ELF-1 (cell line): ENCODE measurements at places on chromosomes 12 and 14.

DNA sequence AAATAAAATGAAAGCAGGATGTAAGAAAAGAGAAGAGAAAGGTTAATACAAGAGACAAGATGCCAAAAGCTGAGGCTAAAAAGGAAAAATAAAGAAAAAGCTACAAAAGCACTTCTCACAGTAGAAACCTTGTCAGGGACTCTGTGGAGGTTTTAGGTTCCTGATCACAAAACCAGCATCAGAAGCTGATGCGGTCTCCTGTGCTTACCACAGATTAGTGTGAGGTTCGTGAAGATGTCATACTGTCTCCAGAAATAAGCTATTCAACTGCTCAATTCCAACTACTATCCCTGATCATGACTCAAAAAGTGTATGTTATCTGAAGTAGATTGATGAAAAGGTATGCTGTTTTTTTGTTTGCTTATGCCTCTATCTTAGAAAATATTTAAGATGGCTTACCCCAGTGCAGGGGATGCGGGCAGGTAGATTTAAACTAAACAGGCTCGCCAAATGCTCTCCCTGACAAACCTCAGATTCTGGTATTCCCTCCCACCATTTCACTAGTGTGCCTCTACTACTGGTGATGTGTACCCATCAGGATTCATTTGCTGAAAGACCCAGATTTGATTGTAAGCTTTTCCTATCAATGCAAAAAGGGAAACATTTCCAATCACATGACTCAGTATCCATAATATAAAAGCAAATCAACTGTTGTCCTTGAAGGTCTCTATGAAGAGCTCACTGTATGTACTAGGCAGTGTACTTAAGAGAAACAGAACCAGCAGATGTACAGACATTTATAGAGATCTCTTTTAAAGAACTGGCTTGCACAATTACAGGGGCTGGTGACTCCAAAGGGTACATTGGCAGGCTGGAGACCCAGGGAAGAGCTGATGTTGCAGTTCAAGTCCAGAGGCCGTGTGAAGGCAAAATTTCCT is 169.5 kb upstream of the FOXN3 start:
- DNase-seq: no peak

DNA sequence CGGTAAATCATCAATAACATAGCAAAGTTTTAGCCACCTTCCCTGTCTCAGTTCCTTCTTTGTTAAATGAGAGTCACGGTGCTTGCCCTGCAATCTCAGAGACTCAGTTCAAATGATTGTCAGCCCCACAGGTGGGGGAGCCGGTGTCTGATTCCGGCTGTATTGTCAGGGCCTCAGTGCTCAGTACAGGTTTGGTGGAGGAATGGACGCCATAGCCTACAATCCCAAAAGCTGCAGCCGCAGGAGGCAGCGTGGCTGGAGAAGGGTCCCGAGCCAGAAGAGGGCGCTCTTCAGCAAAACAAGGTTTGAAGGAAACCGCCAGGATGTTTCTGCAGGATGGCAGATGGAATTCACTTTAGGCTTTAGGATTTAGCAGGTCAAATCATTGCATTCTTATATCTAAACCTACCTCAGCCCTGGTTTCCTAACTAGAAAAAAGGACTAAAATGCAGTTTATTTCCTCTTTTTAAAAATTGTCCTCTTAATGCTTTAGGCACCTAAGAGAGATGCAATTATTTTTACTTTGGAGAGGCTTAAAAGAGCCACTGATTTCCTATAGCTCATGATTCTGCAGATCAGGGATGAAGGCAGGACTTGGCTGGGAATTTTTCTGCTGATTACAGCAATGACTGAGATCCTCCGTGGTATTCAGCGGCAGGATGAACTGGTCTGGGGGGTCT is 29.2 kb downstream of the FOS start:
- DNase-seq: peak; percentile 93

GRCh38 chr14:68140076-68140741 is 320.6 kb downstream of the RAD51B start:
- DNase-seq: peak; percentile 73

- DNase-seq: no peak
Observed at GRCh38 chr12:88383405-88383804, 196.9 kb downstream of the KITLG start.

DNA sequence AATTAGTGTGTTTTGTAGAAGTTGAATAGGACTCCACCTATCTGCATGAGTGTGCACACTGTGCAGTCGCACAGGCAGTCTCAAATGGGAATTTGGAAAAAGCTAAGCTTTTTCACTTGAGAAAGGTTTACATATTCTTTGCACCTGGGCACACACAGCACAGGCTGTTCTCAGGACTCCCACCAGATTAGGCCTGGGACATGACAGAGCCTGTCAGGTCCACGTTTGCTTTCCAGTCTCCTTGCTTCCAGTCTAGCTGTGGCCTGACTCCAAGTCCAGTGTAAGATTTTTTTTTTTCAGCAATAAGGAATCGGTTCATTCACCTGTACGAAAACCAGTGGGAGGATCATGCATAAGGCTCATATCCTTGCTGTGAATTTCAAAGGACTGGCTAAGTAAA is 181.3 kb downstream of the ZFP36L1 start:
- no peak for DNase-seq

GRCh38 chr12:116323406-116324386 is 46.2 kb upstream of the MED13L start:
- DNase-seq: no peak

- DNase-seq: no peak
Observed at GRCh38 chr12:71999795-72000194, 61.1 kb downstream of the TPH2 start.

- DNase-seq: no peak
Observed at GRCh38 chr12:88037770-88038169, 8.6 kb upstream of the C12orf50 start.

GRCh38 chr12:131370791-131371347 is 340.0 kb upstream of the SFSWAP start:
- no peak for DNase-seq

GRCh38 chr12:5134861-5135525 is 91.3 kb downstream of the KCNA5 start:
- DNase-seq: no peak

DNA sequence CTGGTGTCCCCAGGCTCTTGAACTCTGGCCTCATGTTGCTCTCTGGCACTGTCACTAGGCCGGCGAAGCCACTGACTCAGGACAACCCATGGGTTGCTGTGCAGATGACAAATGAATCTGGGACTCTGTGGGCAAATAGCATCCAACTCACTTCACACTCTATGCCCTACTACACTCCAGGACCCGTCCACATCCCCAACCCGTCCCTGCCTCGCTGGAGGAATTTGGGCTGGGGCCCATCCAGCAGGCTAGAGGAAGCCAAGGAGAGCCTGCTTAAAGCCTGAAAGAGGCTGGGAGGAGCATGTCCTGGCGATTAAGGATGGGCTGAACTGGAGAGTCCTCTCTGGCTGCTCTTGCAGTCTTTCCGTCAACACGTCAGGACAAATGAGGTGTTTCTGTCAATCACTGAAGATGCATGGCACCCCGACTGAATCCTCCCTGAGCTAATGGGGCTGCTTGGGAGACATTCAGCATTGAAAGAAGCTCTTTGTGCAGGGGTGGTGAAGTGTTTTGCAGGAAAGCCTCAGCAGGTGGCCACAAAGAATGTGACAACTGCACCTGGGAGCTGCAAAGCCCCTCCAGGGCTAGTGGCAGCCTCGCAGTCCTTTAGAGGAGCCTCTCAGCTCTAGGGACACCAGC is 71.7 kb downstream of the ANO2 start:
- peak; percentile 68 for DNase-seq

DNA sequence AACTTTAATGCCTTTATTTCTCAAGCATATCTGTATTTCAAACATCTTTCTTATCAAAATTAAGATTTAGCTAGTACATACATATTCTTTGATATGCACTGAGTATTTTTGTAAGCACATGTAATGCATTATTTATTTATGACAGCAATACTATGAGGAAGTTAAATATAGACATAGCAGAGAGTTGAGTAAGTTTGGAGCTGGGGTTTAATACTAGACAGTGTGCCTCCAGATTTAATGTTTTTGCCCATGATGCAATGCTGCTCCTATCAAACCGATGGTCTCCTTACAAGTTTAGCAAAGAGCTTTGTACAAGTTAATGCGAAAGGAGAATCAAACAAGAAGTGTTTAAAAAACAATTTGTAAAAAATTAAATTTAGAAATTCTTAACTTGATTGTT is 826.6 kb upstream of the MGAT4C start:
- DNase-seq: no peak

DNA sequence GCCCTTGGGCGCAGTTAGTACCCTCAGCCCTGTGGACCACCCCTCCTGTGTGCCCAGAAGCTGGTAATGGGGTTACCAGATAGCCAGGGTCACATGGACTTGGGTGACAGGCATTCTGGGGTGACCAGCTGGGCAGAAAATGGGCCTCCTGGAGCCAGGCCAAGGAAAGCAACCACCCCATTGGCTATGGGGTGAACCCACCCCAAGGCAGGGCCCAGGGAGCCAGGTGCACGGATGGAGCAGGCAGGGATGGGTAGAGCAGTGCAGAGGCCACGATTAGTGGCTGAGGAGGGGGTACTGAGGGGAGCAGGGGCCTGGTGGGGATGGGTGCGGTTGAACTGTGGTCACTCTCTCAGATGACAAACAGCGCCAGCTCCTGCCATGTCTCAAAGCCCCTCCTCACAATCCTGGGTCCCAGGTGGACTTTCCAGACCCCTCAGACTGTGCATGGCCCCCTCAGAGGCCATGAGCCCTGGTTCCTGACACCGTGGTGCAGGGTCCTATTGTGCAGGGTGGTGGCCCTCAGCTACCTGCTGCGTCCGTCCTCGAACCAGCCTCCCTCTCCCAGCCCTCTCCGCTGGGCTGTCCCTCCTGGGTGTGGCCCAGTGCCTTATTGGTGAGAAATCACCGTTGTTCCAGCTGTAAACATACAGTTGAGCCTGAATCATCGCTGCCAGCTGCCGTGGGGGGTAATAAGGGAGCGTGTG is 23.4 kb upstream of the BEGAIN start:
- no peak for DNase-seq

DNA sequence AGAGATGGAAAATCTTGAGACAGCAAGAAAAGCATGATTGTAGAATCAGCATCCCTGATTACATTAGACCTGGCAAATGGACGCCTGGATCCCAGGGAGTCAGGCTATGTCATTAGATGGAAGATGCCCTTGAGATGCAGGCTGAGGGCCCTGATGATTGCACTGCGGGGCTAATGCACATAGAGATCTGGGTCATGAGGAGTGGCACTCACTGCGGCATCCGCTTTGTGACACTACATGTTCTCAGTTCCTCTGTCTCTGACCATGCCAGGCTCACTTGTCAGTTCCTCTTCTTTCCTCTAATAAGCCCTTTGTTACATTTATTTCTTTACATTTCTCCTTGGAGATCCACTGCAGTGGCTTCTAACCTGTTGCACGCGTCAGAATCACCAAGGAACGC is 70.1 kb upstream of the GPATCH2L start:
- DNase-seq: no peak
